Renal cortex interstitium (tissue), 15 donors: ENCODE measurements at places on chromosomes 1 and 21.

GRCh38 chr1:202164271-202165037 lies 4.1 kb upstream of the PTPN7 start:
- no peak for DNase-seq

GRCh38 chr1:18994381-18994780 lies 37.9 kb upstream of the IFFO2 start:
- DNase-seq, result no peak

- DNase-seq, result no peak
These were observed 47.6 kb upstream of the HOOK1 start for GRCh38 chr1:59767119-59767518.

- DNase-seq, result no peak
These were observed 100.7 kb downstream of the PATJ start for GRCh38 chr1:61842863-61843514.

DNA sequence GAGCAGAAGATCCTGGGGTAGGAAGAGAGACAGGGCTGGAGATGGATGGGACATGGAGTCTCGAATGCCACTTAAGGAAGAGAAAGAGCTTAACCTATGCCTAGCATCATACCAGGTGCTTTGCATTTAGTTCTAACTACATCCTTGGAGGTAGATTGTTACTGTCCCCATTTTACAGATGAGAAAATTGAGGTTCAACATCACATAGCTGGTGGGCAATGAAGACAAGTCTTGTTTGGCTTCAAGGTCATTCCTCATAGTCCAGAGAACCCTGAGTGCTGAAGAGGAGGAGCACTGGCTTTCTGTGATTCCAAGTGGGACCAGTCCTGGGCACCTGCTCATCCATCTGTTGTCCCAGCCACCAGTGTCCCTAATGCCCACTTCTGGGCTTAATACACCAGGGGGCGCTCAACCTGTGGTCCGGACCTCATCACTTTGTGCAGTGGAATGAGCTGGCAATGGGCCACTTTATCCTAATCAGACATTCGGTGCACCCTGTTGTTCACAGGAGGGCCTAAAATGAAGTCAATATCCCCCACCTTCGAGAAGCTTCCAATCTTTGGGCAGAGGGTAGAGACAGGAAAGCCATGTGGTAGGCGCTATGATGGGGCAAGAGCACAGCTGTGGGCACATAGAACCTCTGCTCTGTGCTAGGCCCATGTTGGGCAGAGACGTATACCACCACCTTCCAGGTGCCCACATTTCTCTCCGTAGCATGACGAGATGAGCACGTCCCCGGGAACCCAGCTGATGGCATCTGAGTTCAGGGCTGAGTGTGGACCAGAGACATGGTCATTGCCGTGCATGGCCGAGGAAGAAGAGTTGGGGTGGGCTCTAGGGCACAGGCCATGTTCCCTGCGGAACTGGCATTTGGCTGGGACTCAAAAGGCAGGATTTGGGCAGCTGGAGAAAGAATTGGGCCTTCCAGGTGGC lies 9.2 kb downstream of the RPS6KA1 start:
- no peak for DNase-seq

- DNase-seq, result no peak
These were observed 15.0 kb upstream of the SLC16A1 start for GRCh38 chr1:112971006-112971405.

GRCh38 chr21:16454399-16454798 lies 724.6 kb downstream of the USP25 start:
- no peak for DNase-seq

GRCh38 chr1:115091572-115091971 lies 2.3 kb upstream of the TSPAN2 start:
- no peak for DNase-seq

GRCh38 chr1:67748630-67749029 lies 63.6 kb downstream of the GADD45A start:
- peak; percentile 34 for DNase-seq

GRCh38 chr1:41486053-41486370 lies 1.5 kb upstream of the EDN2 start:
- DNase-seq, result no peak

GRCh38 chr1:44513111-44513510 lies 108.1 kb downstream of the RNF220 start:
- no peak for DNase-seq

GRCh38 chr1:247840818-247841217 lies 878 bp downstream of the OR11L1 start:
- DNase-seq, result no peak

DNA sequence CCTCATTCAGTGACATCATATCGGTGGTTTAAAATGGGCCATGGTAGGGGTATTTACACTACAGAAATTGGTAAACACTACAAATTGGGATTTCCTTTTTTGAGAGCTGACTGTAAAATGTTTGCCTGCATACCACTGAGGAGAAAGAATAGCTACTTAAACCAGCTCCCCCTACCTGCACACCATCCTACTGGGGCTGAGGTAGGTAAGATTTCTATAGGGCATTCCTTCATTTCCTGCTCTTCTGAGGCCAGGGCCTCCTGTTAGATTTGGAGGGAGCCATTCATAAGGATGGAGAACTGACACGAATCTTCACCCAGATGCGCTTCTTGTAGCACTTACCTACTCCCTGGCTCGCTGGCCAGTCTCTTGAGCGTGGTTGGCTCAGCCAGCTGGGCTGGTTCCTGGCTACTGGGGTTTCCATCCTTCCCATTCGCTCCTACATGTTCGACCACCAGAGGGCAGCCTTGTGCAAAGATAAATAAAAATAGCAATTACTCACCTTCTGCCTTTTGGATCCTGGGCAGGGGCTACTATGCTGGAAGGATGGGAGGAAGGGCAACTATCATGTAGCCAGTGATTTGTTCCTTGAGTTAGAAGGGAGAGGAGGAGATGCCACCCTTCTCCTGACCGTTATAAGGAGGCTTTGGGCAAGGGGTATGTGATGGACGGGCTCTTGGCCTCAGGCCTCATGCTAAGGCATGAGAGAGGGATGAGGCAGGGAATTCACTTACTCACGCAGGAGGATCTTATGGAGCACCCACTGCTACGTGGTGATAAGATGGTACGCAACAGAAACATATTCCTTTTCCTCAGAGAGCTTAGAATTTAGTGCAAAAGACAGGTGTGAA lies 10.7 kb downstream of the OPTC start:
- peak; percentile 66 for DNase-seq

- no peak for DNase-seq
These were observed 1276.9 kb upstream of the ADGRL2 start for GRCh38 chr1:80523861-80524260.

GRCh38 chr1:193558491-193559028 lies 372.1 kb upstream of the B3GALT2 start:
- no peak for DNase-seq

GRCh38 chr1:152546704-152547103 lies 19.9 kb downstream of the LCE3E start:
- DNase-seq, result no peak

- no peak for DNase-seq
These were observed 366.4 kb upstream of the ZP4 start for GRCh38 chr1:238257018-238257621.

GRCh38 chr1:245990315-245991022 lies 516.6 kb downstream of the SMYD3 start:
- DNase-seq, result no peak

DNA sequence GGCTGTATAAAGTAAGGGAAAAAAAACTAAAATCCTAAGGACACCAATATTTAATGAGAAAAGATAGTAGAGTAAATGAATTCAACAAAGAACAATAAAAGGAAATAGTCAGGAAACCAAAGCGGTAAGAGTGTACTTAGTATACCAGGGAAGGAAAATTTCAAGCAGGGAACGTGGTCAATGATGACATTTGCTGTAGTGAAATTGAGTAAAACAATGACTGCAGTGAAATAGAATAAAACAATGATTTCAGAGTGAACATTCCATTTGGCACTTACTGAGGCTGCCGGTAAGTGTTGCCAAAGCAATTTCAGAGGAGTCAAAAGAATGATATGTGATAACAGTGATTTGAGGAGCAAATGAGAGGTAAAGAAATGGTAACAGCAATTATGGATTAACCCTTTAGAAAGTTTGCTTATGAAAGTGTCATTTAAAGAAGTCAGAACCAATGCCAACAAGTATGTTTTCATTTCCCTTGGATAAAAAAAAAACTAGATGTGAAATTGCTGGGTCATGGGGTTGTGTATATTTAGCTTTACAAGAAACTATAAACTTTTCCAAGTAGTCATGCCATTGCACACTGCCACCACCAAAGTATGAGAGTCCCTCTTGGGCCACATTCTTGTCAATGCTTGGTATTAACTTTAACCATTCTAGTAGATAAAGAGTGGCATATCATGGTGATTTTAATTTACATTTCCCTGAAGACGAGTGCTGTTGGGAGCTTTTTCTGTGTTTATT lies 50.5 kb downstream of the VCAM1 start:
- no peak for DNase-seq

GRCh38 chr1:34696230-34696629 lies 58.6 kb upstream of the GJB5 start:
- no peak for DNase-seq

- no peak for DNase-seq
These were observed 2.3 kb downstream of the ZNHIT6 start for GRCh38 chr1:85705940-85706339.
